ENCODE measurements at places on chromosomes 4 and X. TPM values are rescaled to one million over a fixed set of nuclear protein-coding genes. Genes with fewer than 3 reads are reported as not detected.

The CFAP299 gene
- 0.34 TPM for total RNA-seq

The XAGE2 gene
- not detected for total RNA-seq

The MECP2 gene
- 34.9 TPM for total RNA-seq

The FAM236D gene
- total RNA-seq, result not detected
